Myocyte (in vitro differentiated cells): ENCODE measurements at places on chromosomes 3 and 15. TPM values are rescaled to one million over a fixed set of nuclear protein-coding genes. Genes with fewer than 3 reads are reported as not detected.

DNA sequence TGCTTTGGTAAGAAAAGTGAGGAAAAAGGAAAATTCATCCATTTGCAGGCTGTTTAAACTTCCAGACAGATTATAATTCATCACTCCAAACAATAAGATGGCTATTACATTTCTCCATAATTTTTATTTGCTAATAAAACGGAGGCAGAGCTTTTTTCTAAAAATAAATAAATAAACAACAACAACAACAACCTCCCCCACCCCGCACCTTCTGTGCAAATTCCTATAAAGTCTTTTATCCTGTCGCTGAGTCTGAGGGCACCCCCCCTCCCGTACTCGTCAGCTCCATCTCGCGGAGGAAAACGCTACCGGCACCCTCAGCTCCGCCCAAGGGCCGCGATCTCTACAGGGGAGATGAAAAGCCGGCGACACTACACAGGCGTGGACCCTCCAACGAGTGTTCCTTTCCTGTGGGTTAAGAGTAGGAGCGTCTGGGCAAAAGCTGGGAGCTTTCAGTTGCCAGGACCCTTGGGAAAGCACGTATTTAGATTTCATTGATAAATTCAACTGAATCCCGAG is 1.0 kb upstream of the ATP1B3 start:
- DNase-seq, result peak; percentile 89

Gene SLC22A14
- total RNA-seq, result 0.78 and 0.83 TPM in 2 replicates

DNA sequence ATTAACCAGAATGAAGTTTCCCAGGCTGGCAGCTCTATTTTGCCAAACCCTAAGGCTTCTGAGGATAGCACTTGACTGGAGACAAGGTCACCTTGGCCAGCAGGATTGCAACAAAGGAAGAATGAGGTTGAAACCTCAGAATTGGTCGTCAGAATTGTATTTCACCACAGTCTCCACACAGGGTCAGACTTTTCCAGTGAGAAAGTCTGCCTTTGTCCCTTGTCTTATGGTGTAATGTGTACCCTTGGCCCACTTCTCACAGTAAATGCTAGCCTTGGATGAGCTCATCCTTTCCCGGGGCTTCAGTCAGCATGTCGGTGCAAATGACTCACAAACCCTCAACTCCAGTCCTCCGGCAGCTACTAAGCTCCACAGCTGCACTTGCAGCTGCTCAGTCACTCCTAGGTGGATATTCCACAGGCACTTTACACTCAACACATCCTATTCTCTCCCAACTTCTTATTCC is 19.7 kb downstream of the SSR3 start:
- DNase-seq, result peak; percentile 99

Gene RAD54L2
- total RNA-seq, result 11.9 and 14.8 TPM in 2 replicates

Gene CCR8
- not detected in 2 replicates for total RNA-seq

Gene SNX33
- 17.0 and 19.5 TPM in 2 replicates for total RNA-seq

GRCh38 chr3:146781606-146782005 is 176.5 kb upstream of the PLSCR5 start:
- no peak for DNase-seq

- no peak for DNase-seq
These were observed 8.9 kb downstream of the DZIP3 start for GRCh38 chr3:108598375-108598774.

DNA sequence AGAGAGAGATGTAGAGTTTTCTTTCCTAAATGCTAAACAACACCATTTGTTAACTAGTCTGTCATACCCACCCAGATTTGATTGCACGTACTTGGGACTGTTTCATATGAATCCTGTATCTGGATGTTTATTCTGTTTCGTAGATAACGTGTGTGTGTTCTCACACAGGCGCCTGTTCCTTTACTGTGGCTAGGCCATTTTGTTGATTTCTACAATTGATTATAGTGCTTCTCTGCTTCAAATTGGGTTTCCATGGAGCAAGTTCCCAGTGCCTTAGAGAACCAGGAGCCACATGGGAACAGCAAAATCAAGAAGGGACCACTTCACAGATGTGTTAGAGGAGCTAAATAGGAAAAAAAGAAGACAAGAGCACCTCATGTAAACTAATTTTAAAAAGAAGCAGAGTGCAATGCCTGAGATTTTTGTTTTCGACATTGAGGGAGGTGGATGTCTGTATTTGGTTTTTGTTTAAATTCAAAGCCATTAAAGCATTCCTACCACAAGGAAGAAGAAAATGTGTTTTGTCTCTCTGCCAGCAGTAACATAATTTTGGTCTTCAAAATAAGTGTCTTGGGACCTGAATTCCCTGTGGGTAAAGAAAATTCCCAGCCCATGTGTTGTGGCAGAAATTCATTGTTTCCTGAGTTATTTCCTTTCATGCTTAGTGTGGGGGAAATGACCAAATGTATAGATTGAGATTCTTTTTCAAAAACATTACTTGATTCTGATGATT is 424.0 kb upstream of the C2CD4B start:
- DNase-seq, result no peak
